Left ventricle myocardium superior (tissue), 1 donor: ENCODE measurements at places on chromosomes 16 and 17.

DNA sequence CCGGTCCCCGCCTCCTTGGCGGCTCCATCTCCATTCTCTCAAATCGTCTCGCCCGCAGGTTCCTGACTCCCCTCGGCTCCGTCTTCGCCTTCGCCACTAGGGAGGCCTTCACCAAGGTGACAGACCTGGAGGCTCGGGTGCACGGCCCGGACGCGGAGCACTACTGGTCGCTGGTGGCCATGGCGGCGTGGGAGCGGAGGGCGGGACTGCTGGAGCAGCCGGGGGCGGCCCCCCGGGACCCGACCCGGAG lies 862 bp downstream of the GLTPD2 start:
- no peak for DNase-seq

GRCh38 chr17:33667052-33667509 lies 374.0 kb upstream of the ASIC2 start:
- no peak for DNase-seq

DNA sequence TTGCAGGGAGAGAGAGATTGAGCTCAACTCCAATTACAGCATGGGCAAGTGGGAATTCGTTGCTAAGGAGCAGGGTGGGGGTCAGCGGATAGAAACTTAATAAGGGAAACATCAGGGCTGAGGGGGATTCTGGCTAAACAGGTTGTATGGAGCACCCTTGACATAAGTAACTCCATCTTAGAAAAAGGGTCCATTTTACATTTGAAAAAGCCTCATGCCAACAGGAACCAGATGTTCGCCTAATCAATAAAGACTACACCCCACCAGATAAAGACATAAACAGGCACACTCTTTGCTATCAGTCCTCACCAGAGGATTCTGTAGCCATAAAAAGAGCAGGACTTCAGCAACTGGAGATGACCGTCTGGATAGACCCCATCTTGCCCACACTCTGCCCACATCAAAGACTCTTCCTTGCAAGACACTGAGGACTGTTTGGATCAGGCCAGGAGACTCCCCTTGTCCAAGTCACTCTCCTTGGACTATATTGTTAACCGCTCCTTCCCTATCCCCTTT lies 1.6 kb upstream of the LRRC75A start:
- no peak for DNase-seq

DNA sequence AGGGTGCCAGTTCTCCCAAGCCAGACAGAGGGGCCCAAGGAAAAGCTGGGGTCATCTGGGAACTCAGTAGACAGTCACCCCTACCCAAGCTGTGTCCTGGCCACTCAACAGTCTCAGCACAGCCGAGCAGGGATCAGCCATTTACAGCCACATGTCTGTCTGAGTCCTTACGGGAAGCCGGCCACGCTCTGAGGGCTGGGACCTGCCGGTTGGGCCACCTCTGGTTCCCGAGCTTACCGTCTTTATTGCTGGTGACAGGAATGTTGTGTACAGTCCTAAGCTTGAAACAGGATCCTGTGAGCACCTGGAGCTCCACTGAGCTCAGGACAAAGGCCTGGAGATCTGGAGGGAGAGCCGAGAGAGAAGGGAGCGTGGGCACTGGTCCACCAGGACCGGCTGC lies 59.8 kb downstream of the TIMM22 start:
- peak; percentile 23 for DNase-seq

- DNase-seq, result no peak
These were observed 27.6 kb downstream of the SLC38A10 start for GRCh38 chr17:81267390-81268067.

DNA sequence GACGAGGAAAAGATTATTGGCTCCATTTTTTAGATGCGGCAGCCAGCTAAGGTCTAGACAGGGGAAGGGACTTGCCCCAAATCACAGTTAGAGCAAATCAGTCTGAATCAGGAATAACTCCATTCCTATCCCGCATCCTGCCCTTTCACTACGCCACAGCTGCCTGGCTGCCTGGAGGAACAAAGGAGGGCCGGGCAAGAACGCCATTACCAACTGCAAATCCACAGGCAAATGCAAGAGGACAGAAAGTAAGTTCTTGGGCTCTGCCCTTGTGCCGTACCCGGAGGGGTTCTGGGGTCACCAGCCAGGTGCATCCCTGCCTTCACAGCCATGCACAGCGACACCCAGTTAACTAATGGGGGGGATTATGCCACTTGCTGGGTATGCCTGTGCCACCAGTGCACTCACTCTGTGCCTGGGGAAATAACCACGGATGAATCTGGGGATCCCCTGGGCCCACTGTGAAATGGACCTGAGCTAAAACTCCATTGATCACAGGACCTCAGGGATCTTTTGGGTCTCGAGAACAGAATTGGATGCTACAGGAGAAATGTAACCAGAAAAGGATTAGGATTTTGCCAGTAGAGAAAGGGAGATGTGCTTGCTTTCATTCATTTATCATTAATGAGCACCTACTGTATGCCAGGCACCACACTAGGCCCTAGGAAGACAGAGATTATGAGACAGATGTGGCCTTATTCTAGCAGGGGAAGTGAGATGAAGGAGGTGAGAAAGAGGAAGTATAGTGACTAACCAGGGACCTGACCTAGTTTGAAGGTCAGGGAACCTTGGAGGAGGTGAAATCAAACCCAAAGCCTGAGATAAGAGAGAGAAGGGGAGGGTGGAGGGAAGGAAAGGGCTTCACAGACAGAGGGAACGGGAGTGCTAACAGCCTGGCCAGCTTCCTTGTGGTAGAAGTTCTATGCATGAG lies 17.7 kb downstream of the BCL7C start:
- DNase-seq, result no peak

DNA sequence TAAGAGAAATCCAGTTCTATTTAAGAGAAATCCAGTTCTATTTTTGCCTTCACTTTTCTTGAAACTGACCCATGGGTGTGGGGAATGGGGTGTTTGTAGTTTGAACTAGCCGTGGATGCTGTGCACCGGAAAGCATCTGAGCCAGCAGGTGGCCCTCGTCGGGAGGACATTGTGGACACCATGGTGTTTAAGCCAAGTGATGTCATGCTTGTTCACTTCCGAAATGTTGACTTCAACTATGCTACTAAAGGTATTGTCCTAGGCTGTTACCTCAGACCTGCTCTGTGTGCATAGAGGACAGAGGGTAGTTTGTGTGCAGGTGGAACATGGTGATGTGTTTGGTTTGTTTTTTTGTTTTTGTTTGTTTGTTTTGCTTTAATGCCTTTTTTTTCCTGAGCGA lies 3.3 kb downstream of the ATXN2L start:
- DNase-seq, result no peak

- DNase-seq, result no peak
These were observed 91.0 kb downstream of the WSCD1 start for GRCh38 chr17:6160911-6161855.

DNA sequence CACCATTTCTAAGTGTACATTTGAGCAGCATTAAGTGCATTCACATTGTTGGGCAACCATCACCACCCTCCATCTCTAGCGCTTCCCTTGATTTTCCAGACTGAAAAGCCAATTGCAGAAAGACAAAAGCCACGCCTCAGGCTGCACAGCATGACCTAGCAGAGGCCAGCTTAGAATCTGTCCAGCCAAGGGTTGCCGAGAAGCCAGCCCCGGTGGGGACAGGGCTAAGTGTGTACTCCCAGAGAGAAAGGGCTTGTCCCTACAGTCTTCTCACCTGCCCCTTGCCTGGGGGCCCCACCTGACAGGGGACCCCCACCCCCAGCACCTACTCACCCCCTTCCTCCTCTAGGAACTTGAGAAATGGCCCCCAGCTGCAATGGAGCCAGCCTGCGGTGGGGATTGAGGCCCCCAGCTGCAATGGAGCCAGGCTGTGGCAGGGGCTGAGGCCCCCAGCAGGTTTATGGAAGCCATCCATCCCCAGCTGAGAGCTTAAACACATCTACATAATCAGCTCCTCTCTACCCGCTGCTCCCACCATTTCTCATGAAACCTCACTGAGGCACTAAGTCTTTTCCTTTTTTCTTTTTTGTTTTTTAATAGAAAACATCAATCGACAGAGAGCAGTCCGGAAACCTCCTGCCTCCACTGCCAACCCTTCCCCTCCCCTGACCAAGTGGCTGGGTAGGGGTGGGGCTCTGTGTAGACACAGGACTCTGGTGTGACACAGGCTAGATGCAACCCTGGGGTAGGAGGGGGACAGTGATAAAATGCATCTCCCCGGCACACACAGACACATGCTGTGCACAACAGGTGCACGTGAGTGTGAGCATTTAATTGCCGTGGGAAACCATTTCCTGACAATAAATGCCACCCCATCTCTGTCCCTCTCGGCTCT lies 77.9 kb downstream of the CCT6B start:
- DNase-seq, result no peak
